ENCODE measurements at places on chromosomes 16 and 17. TPM values are rescaled to one million over a fixed set of nuclear protein-coding genes. Genes with fewer than 3 reads are reported as not detected.
A peak's percentile ranks its signal among the peaks of the same experiment; 100 is the strongest.

DNA sequence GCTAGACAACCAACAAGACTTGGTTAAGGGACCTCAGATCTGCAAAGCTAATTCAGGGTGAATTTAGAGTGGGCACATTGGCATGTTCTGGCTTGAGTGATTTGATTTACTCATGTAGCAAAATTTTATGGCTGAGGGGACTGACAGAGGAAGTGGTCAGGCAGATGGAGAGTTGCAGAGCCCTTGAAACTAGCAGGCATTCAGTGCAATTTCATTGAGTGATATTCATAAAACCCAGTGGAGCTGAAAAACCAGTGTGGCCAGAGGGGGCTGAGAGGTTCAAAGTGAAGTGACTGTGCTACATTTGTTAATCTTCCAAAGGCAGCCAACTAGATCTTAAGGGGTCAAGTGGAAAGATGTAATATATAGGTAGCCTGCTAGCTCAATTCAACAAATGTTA lies 2.2 kb upstream of the TMEM94 start:
- DNase-seq: no peak

DNA sequence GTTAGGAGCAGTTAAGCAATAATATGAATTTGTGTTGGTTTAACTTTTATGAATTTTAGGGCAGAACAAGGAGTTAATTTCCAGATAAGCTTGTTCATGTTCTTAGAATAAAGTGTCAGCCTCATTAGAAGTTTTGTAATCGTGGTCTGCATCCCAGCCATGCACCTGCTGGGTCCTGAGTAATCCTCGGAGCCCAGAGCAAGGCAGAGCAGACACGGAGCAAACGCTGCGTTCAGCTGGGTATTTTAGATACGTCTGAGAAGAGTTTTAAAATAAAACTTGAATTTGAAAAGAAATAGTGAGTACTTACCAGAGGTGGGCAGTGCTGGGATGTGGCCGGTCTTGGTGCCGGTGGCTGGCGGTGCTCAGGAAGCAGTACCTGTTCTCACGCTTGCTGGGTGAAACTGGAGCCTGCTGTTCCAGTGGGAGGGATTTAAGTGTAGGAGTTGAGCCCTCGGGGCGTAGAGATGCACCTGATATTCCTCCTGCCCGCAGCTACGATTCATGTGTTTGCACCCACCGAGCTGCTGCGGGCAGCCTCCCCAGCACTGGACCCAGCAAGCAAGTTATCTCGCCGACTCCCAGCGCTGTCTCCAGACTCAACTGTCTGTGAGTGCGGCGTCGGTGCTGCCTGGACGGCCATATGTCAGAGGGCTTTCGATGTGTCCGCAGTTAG lies at the start of gene ZNF750:
ZNF750 (minus strand) TSS at position 406 of the 676 bp plus-strand sequence. CDS start 7,568 bp downstream, outside the sequence.
- peak; percentile 77 for DNase-seq

Gene ST6GALNAC1
- total RNA-seq: 1.6 TPM

Gene GINS2
- 3.1 TPM for total RNA-seq

Gene SLC43A2
- total RNA-seq: 13.8 TPM

Gene CHRNB1
- total RNA-seq: 11.8 TPM

Data from breast epithelium (tissue), 4 donors.